Activated gamma-delta T cell treated with anti-CD3 and anti-CD28 coated beads, Interleukin-2, amount 50 U/mL, for 16 hours (primary cell): ENCODE measurements at places on chromosomes 11 and 22.

DNA sequence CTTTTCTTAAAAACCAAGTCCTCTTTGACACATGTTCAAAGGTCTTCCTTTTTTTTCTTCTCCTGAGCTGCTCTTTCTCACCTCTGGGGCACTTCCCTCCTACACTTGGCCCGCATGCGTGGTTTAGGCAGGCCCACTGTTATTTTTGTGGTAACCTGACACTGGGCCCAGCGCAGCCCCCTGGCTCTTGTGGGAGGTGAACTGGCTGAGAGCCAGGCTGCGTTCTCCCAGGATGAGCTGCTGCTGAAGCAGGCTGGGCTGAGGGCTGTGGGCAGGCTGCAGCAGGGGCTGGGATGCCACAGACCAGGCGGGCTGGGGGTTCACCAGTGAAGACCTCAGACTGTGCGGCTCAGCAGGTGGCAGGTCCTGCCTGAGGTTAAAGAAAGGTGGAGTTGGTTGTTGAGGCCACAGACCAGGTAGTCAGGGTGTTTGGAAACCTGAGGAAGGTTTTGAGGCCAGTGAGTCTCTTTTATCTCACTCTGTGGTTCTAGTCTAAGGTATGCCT is 72.4 kb downstream of the TEAD1 start:
- no peak for DNase-seq

DNA sequence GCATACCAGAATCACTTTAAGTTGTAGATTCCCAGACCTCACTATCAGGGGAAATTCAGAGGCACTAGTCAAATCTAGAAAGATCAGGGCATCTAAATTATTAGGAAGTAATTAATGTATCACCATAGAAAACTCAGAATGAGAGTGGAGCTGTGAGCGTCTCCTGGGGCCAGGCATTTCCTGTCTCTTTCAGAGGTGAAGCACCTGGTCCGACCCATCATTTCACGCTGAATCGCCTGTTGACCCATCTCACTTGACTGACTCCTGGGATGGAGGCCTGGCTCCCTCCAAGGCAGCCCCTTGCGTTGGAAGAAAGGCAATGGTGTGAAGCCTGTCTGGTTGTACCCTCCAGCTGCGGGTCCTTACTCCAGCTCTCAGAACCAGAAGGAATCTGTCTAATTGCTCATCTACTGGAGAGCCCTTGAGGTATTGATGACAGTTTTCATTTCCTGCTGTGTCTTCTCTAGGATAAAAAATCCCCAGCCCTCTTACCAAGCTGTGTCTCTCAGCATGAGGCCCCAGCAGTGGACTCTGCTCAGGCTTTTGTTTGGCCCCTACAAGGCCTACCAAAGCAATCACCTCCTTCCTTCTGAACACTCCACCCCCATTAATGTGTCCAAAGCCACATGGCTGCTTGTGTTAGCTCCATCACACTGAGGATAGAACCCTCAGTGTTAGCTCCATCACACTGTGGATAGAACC is 93.2 kb upstream of the SYT13 start:
- no peak for DNase-seq

- DNase-seq, result no peak
These were observed 6.7 kb downstream of the USP2 start for GRCh38 chr11:119374632-119375336.

DNA sequence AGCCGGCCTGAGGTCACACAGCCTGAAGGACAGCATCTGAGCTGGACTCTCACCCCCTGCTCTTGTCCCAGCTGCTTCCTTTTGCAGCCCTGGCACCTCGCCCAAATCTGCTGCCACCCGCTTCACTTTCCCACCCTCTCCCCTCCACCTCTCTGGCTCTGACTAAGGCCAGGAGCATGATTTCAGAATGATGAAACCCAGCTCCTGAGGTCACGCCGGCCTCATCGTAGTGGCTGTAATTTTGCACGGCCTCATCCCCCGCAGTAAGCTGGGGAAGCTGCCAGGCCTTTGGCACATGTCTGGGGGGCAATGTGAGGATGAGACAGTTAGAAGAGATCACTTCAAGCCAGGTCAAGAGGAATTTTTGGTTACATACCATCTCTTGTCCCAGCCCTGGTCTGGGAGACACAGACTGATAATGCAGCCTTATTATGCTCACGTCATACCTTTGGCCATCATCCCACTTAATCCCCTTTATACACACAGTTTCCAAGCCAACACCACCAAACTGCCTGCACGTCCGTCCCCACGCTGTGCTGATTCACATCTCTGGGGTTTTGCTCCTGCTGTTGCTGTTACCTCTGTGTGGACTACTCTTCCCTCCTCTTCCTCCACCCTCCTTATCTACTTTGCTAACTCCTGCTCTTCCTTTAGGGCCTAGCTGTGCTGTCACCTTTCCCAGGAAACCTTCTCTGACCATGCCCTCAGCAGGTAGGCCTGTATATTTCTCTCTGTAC is 58.1 kb downstream of the CHRDL2 start:
- no peak for DNase-seq

DNA sequence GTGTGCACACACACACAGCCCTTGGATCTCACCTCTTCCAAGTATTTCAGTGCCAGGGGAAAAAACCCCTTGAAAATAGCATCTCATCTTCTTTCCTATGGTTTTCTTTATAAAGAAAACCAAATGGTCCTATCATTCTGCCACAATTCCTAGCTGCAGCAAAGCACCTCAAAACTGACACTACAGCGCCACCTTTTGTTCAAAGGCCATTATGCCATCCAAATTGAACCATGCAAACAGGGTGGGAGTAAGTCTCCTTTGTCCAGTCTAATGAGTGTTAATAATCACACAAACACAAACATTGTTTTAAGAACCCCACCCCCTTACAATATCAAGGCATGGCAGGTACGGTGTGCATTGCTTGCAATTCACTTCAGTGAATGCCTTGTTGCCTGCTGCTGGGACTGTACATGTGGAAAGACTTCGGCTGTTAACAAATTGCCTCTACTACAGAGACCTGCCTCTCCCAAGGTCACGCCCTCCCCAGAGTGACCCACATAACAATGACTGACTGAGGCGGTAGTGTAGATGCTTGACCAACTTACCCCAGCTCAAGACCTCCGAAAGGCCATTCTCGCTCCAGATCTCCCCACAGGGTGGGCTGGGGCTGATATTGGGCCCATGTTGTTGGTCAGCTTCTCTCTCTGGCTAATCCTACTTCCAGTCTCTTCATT is 31.7 kb downstream of the FAM181B start:
- no peak for DNase-seq

- DNase-seq, result no peak
These were observed 9.9 kb downstream of the PRR5 start for GRCh38 chr22:44711690-44712555.

DNA sequence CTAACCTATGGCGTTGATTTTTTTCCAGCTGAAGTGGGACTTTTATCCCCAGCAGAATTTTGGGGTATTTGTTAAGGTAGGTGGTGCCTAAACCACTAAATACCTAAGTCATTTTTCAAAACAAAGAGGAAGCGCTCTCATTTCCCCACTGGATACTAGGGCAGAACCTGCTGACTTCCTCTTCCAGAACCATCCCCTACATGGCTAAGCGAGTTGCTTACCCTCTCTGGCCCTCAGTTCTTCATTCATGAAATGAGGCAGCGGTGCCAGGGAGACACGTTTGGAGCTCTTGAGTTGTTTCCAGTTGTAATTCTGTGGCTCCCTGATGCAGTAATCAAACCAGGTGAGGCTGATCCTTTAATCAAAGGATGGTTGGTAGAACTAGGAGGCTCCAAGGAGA is 10.0 kb upstream of the MTMR3 start:
- no peak for DNase-seq
